ENCODE measurements at places on chromosomes 7 and 10. TPM values are rescaled to one million over a fixed set of nuclear protein-coding genes. Genes with fewer than 3 reads are reported as not detected.

CALML3 gene
- not detected for total RNA-seq

ACSM6 gene
- not detected for total RNA-seq

PRR15 gene
- not detected for total RNA-seq

OR2A42 gene
- total RNA-seq: 0.10 TPM

SLC35B4 gene
- total RNA-seq: 8.0 TPM

TRIM50 gene
- total RNA-seq: not detected

AP1S1 gene
- total RNA-seq: 10.3 TPM

TLL2 gene
- total RNA-seq: 0.47 TPM

OR6B1 gene
- total RNA-seq: not detected

AGAP5 gene
- 11.5 TPM for total RNA-seq

VSIR gene
- total RNA-seq: 61.2 TPM

EVX1 gene
- total RNA-seq: not detected

KCNH2 gene
- 0.87 TPM for total RNA-seq

OR2A5 gene
- not detected for total RNA-seq

SEC31B gene
- total RNA-seq: 36.4 TPM

CDHR1 gene
- 1.7 TPM for total RNA-seq

BAMBI gene
- total RNA-seq: 0.22 TPM

SEMA3D gene
- total RNA-seq: 0.36 TPM

NEURL1 gene
- total RNA-seq: 0.30 TPM

LRRD1 gene
- 0.17 TPM for total RNA-seq

MACROH2A2 gene
- not detected for total RNA-seq

MOGAT3 gene
- total RNA-seq: not detected

FIS1 gene
- 95.5 TPM for total RNA-seq

WEE2 gene
- total RNA-seq: not detected

UMAD1 gene
- total RNA-seq: 25.9 TPM

SMARCD3 gene
- total RNA-seq: 0.29 TPM

CCDC172 gene
- not detected for total RNA-seq

CAMK2B gene
- total RNA-seq: not detected

ATOH7 gene
- not detected for total RNA-seq

TET1 gene
- total RNA-seq: 1.4 TPM

ZNF736 gene
- 79.8 TPM for total RNA-seq

UCMA gene
- not detected for total RNA-seq

SYT15B gene
- not detected for total RNA-seq

EPO gene
- total RNA-seq: not detected

CNTNAP2 gene
- total RNA-seq: 7.4 TPM

SH2D4B gene
- 0.12 TPM for total RNA-seq

ADCYAP1R1 gene
- total RNA-seq: not detected

CCL26 gene
- total RNA-seq: not detected

PSMA2 gene
- 40.6 TPM for total RNA-seq

STEAP2 gene
- total RNA-seq: not detected

LIPF gene
- total RNA-seq: not detected

METTL2B gene
- total RNA-seq: 22.7 TPM

RET gene
- 0.36 TPM for total RNA-seq

CABCOCO1 gene
- not detected for total RNA-seq

DNAJC12 gene
- not detected for total RNA-seq

PLEKHS1 gene
- total RNA-seq: not detected

ACBD5 gene
- total RNA-seq: 27.4 TPM

PAX4 gene
- total RNA-seq: not detected

SLC16A12 gene
- total RNA-seq: not detected

ATP6V0A4 gene
- total RNA-seq: not detected

LMOD2 gene
- not detected for total RNA-seq

TLX1 gene
- not detected for total RNA-seq
